Occipital lobe (tissue), 3 donors: ENCODE measurements at places on chromosomes 1 and 21.

DNA sequence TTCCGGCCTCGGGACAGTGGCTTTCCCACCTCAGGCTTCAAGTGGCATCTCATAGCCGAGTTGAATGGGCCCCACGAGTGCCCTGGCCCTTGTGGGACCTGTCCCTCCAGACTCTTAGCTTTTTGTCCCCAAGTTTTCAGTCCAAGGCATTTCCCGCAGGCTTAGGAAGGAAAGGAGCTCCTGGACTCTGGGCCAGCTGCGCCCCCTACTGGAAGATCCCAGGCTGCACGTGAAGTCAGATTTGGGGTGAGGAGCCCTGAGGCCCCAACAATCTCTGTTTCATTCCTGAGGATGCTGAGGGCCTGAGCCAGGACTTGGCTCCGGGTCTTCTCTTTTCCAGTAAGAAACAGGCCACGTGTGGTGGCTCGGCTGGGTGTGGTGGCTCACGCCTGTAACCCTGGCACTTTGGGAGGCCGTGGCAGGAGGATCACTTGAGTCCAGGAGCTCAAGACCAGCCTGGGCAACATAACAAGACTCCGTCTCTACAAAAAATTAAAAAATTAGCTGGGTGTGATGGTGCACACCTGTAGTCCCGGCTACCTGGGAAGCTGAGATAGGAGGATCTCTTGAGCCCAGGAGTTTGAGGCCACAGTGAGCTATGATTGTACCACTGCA is 67.4 kb downstream of the ARHGEF10L start:
- DNase-seq = peak; percentile 20

DNA sequence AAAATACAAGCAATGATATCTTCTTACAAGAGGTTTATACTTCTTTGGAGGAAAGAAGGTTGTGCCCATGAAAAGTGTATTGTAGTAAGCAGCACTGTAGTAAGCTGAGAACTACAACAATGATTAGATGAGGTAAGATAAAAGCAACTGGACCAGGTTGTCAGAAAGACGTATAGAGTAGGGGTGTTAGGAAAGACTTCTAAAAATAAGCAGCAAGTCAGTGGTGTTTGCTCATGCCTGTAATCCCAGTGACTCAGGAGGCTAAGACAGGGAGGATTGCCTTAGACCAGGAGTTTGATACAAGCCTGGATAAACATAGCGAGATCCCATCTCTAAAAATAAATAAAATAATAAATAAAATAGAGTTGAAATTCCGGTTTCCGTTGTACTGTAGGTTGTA is 4.3 kb upstream of the OR10X1 start:
- no peak for DNase-seq

- DNase-seq = no peak
Measured at GRCh38 chr1:65812065-65812464, 19.4 kb downstream of the PDE4B start.

DNA sequence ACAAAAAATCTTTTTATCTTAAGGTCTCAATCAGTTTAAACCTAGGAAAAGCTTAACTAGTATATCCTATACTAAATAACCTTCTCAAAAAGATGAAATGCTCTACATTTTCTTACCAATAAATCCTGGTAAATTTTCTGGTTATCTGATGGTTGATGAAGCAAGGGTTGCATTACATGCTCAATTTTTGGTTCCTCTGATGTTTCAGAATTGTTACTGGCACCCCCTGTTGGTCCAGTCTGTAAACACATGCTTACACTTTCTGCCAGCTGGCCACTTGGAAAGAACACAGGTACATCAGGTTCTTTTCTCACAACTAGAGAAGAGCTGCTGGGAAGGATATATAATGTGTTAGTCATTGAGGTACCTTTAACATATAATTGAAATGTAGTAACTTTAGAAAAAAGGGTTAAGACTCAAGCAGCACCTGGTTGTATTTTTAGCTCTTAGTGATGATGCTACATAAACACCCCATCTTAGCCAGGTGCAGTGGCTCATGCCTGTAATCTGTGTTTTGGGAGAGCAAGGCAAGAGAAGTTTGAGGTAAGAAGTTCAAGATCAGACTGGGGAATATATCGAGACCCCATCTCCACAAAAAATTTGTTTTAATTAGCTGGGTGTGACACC is 30.9 kb upstream of the TAL1 start:
- DNase-seq = no peak

DNA sequence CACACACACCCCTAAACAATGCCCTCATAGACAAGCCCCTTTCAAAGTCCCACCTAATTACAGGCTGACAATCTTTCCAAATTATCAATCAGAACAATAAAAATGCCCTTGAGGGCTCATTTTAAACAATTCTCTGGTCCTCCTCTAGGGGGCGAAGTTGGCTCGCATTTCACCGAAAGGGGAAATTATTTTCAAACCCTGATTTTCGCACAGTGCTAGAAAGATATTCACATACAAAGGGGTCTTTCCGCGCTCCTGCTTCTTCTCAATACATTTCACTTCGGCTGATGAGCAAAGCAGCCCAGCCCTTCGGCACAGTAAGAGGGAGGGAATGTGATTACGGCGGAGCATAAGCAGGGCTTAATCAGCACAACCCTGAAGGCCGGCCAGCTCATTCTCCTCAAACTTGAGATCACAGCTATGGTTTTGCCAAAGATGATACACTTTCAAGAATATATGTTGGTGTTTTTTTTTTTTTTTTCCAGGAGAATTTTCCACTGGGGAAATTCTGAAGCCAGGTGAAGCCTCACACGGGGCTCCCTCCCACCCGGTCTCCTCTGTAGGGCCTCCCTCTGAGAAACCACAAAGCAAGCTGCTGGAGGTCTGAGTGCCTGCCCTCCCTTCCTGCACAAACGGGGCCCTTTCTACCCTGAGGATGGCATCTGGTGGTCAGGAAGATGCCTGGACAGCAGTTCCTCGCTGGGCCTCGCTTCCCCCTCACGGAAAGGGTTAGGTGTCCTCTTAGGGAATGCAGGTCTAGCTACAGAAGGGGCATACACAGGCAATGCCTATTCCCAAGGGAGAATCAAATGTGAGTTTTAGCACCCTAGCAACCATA is 66.9 kb downstream of the GNG12 start:
- DNase-seq = peak; percentile 24

- DNase-seq = no peak
Measured at GRCh38 chr1:119962296-119962968, 66.1 kb upstream of the ADAM30 start.

- DNase-seq = no peak
Measured at GRCh38 chr1:202037706-202038296, 27.4 kb downstream of the ELF3 start.

- no peak for DNase-seq
Measured at GRCh38 chr21:34105947-34106541, 32.7 kb downstream of the MRPS6 start.

DNA sequence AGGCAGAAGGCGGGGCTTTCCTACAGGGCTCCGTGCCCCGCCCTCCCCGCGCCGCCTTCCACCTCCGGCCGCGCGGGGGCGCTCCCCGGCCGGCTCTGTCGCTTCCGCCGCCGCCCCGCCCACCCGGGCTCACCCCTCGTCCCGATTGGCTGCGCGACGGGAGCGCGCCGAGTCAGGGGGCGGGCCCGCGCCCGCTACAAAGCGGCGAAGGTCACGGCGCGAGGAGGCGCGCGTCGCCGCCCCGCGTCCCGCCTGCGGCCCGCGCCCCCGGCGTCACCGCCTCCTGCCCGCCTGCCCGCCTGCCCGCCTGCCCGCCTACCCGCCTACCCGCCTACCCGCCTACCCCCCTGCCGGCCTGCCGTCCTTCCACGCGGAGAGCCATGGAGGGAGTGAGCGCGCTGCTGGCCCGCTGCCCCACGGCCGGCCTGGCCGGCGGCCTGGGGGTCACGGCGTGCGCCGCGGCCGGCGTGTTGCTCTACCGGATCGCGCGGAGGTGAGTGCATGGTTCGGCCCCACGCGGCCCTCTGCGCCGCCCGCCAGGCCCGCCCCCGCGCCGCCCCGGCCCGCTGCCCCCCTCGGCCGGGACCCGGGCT is at the start of gene TMEM201:
Gene TMEM201 (plus strand): TSS at position 361 of the 593 bp plus-strand sequence. CDS start 20 bp downstream, at position 381.
- DNase-seq = peak; percentile 89

- DNase-seq = peak; percentile 75
Measured at GRCh38 chr1:54950369-54951163, 29.9 kb upstream of the TMEM61 start.

- no peak for DNase-seq
Measured at GRCh38 chr1:173411835-173412742, 65.0 kb upstream of the PRDX6 start.

- DNase-seq = no peak
Measured at GRCh38 chr1:30043256-30043655, 680.1 kb downstream of the MATN1 start.
